ENCODE measurements at places on chromosomes 1 and 21.
A peak's percentile ranks its signal among the peaks of the same experiment; 100 is the strongest.

GRCh38 chr1:924656-925560, 1.2 kb downstream of the SAMD11 start:
- DNase-seq, result peak; percentile 62

GRCh38 chr1:164902491-164902890, 343.5 kb downstream of the PBX1 start:
- no peak for DNase-seq

DNA sequence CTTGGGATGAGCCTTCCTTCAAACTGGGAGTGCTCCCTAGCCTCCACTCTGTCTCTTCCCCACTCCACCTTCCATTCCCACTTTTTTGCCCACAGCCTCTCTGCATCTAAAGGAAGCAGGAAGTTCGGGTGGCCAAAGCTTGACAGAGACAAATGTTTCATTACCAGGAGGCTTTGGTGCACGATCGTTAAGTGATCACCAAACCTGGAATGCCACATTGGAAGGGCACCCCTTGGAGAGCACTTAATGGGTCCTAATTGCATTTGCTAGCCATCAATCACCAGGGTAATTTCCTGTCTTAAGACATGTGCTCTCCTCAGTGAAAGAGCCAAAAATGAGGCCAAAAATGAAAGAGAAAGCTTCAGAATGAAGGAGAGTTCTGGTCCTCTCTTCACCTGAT, 206.5 kb downstream of the TNR start:
- no peak for DNase-seq

DNA sequence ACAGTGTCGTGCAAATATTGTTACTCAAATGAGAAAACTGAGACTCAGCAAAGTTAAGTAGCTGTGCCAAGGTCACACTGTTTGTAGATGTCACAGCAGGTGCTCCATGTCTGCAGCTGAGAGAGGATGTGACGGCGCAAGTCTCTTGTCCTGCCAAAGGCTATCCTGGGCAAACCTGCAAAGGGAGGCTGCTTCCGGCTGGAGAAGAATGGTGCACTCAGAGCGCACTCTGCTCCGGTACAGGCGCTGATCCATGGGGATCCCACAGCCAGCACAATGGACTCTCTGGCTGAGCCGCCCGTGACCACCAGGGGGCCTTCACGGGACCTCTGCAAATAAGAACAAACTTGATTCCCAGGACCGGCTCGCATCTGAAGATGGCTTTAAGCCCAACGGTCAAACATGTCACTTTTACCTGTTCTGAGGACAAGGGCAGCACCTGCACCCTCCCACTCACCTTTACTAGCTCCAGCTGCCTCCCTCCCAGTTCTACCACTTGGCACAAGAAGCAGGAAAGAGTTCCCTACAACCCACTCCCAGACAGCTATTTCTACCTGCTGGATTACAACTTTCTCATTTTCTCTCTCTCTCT, 21.9 kb downstream of the RD3 start:
- DNase-seq, result peak; percentile 95

DNA sequence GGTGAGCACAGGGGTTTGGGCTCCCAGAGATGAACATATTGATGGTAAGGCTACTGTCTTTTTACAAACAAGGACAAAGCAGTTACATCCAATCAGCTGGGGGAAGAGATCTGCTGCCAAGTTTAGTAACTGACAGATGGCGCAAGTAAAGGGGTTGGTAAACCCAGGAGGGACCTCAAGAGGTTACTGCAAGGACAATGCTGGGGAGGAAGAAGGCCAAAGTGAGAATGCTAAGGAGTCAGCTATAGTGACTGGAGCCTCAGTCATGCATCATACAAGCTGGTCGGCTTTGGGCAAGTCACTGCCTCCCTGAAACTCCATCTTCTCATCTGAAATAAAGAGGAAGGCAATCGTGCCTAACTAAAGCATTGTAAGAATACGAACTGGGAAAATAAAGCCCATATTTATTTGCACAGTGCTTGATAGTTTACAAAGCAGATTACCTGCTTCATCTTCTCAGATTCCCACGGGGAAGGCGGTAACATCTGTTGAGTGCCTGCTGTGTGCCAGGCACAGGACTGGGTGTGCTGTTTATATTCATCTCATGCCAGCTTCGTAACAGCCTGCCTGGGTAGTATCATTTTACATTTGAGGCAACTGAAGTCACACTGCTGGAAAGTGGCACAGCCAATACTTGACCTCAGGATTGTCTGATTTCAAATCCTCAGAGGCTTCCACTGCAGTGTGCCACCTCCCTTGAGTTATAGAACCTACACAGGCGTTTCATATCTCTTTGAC, 114.8 kb downstream of the BEND5 start:
- no peak for DNase-seq

DNA sequence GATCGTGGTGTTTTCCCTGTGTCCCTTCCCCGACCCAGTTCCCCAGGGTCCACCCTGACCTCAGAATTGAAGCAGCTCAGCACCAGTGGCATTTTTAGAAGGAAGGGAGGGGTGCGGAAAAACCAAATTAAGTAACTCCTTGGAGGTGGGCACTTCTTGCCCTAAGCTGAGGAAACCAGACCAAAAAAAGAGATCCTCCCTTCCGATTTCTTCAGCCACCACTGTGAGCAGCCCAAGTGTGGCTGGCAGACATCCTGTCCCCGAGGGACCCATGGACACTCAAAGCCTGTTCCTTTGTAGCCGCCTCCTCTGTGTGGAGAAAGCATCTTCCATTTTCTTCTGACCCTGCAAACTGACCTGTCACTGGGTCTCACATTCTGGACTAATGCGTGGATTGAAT, 31.3 kb downstream of the KIRREL1 start:
- no peak for DNase-seq

DNA sequence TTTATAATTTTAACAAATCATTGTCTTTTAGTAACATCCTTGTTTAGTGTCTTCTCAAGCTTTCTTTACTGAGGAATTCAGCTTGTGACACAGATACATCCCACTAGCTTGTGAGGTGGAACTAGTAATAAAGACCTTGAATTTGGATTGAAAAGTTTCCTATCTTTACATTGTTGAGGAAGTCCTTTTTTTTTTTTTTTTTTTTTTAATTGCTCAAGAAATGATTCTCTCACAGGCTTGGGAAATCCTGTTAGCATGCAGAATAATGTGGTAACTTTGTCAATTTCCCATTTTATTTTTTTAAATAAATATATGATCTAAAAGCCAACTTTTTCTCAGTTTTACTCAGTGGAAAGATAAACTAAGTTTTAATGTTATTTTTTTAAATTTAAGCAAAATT, 15.8 kb downstream of the DENND2D start:
- no peak for DNase-seq

- DNase-seq, result no peak
These were observed 165.5 kb upstream of the NR5A2 start for GRCh38 chr1:199862047-199862446.

DNA sequence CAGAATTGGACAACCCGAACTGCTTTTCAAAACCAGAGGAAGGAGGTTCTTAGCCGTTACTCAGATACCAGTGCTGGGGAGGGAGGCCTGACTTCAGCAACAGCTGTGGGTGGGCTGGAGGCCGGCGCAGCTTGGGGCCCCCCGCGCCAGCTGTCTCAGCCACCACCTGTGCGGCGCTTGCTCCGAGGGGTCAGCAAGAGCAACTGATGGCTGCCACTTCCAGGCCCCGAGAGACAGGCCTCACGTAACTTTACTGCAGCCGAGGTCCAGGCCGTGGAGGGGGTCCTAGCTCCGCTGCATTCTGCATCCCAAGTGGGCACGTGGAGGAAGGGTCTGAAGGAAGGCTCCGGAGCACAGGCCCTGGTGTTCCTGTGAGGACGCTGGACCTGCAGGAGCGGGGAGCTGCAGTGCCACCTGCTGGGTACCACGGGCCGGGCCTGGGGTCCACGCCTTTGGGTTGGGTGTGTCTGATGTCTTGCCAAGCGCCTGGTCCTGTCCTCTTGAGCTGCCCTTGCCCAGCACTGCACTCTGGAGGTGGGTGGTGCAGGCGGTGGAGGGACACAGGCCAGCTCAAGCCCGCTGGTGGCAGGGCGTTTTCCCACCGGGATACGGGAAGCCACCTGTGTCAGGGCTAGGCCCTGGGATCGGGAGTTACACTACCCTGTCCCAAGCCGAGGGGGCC, 9.8 kb downstream of the THAP3 start:
- DNase-seq, result peak; percentile 78

DNA sequence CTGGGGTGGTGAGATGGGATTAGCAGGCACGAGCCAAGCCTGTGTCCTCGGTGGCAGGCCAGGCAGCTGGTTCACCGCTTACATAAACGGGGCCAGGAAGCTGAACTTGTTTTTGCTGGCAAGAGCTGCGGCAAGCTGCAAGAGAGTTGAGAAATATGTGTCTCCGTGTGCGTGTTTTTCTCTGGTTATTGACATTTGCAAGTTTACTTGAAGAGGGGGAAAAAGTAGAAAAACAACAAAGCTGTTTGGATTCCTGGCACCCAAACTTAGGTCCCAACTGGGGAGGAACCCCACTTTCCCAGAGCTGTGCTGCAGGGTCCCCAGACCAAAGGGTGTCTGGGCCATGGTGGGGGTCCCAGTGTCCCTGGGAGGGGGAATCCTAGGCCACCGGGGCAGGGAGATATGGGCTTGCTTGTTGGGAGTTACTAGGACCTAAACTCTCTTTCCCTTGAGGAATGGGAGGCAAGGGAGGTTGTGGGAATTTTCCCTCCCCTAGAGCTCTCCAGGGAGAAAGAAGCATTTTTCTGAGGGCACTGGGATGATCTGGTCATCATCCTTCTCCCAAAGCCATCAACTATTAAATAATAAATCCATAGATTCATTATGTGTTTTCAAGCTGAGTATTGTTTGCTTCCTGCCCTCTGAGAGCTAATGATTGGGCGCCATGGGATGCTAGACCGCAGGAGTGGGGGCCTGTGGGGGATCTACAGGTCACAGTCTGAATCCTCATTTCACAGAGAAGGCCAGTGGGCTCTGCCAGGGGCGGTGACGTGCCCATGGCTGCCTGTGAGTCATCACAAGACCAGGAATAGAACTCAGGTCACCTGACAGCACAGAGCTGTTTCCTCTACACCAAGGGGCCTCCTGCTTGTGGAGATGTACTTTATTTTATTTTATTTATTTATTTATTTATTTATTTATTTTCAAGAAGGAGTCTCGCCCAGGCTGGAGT, 14.8 kb downstream of the IL6R start:
- no peak for DNase-seq

DNA sequence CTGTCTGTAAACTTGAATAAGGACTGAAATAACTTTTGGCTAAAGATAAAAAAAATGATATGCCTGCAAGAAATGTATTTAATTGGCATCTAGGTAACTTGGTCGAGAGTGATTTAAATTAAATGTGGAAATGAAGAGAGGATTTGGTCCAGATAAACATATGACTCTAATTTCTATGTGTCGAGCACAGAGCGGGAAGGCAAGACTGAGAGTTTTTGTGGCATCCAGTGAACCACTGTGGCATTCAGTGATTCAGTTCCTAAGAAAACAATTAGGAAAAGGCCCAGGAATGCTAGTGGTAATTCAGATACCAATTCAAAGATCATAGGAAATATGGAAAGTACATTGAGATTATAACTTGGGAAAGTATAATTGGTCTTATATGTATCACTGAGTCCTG, 39.6 kb downstream of the PDE4B start:
- no peak for DNase-seq

DNA sequence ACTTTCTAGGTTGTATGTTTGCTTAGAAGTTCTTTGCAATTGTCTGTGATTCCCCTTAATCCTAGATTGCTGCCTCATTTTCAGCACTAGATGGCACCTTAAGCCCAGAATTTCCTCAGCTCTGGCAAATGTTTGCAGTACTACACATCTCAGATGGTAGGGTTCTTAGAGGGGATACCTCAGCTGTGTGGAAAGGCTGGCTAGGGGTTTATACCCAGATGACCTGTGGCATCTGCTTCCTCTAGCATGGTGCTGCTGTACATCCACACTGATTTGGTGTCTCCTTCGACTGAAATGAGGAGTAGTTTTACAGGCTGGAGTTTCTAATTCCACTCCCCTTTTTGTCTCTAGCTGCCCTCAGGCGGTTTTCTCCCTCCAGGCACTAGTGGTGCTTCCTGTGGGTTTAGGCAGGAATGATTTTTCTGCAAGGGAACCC, 23.5 kb downstream of the ASB17 start:
- DNase-seq, result peak; percentile 52

DNA sequence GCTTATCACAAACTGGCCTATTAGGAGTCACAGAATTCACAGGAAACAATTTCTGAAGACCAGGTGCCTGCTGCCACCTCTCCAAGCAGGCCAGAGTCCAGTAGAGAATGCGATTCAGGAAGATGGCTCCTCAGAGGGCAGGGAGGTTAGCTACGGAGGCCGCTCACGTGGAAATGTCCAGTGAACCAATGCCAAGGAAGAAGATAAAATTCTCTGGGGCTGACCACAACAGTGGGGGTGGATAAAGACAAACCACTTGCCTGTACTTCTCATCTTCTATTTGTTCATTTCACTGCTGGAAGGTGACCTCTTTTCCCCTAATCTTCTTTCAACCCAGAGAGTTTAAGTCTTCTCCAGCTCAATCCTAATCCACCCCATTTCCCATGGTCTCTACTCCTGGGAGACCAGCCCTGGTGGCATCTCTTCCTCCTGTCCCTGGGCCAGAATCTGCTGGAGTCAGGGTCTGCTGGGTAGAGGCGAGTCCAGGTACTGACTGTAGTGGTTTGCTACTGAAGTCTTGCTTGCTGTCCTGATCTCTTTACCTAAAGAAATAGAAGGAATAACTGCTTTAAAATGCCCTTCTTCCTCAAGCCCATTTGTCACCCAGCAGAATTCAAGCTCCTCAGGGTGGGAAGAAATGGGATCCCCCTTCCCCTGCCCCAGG, 3.2 kb downstream of the PSRC1 start:
- DNase-seq, result no peak

DNA sequence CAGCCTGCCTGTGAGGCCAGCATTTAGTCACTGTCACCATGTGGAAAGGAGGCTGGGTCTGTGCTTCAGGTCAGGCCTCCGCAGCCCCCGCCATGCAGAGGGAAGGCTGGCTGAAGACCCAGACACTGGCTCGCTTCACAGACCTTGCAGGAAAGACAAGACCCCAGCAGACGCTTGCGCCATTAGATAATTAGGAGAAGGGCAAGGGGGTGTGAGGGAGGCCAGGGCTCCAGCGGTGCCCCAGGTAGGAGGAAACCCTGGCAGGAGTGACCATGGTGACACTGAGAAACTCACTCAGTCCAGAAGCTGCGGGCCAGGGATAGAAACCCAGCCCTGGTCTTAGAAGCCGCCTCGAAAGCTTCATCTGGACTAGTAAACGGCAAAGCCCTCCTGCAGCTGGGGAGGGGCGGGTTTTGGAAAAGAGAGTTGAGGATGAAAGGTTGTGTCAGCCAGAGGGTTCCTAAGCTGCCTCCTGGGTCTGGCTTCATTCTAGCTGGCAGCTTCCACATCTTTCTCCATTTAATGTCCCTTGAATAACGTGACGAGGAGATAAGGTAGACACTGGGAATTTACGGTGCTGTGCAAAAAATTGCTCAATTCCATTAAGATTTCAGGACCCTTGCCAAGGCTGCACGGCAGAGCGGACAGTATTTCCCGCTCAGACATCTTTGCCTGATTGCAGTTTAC, 294.1 kb upstream of the VAMP3 start:
- no peak for DNase-seq

GRCh38 chr21:38914528-38915293, 109.0 kb downstream of the ETS2 start:
- DNase-seq, result peak; percentile 64

- DNase-seq, result no peak
These were observed 122.5 kb downstream of the DNM3 start for GRCh38 chr1:171963762-171964161.
